Stimulated activated CD4-positive, alpha-beta T cell treated with anti-CD3 and anti-CD28 coated beads, Interleukin-15, amount 100 ng/mL, for 48 hours (primary cell): ENCODE measurements at places on chromosomes 5 and 9.

DNA sequence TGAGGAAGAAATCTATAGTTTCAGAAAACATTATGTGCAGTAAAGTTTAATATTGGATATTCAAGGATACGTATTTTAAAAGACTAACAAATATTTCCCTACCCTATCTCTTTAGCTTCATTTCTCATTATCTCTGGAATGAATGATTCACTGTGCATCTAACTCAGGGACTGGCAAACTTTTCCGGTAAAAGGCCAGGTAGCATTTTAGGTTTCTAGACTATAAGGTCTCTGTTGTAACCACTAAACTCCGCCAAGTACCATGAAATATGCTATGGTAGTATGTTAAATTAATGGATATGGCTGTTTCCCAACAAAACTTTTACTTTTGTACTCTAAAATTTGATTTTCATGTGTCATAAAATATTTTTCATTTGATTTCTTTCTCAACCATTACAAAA, 13.2 kb downstream of the FEM1C start:
- DNase-seq: no peak

DNA sequence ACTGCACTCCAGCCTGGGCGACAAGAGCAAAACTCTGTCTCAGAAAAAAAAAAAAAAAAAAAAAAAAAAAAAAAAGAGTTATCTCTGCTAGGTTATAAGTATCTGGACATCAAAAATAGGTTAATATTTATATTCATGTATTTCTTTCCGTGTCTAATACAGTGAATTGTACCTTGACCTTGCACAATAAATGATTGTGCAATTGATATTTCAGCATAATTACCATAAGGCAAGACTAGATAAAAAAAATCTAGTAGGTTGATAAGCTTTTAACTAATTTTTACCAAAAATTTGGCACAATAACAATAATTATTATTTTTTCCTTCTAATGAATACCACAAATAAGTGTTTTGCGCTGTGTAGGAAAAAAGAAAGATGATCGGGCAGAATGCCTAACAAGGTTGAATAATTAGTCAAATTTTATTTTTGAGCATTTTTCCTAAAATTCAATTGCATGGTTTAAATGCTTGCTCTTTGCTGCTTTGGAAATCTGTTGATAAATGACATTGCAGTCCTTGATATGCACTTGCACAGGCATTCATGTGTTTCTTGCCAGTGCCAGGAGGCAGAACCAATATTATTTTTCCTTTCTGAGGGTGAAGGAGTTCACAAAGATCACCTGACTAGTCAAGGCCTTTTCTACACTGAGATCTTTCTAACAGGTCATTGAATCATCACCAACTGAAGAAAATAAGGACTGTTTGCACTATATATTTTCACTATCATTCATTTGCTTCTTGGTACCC, 127.5 kb downstream of the ARRDC3 start:
- no peak for DNase-seq

DNA sequence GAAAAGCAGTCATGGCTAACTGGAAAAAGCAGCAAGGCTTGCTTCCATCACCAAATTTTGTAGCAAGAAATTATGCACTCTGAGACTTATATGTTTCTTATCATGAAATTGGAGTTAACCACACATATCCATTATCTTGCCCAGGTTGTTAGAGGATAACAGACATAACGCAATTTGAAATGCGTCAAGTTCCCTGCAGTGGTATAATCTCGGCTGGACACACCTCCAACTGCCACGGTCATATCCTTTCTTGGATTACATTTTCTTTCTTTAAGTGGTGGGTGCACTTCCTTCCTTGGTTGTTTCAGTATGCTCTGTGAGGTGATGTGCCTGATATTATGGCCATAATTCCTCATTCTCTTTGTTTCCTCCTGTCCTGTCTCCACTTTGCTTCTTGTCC, 695.0 kb upstream of the DMAC1 start:
- DNase-seq: no peak

- peak; percentile 86 for DNase-seq
These were observed 160.3 kb downstream of the C9orf50 start for GRCh38 chr9:129460323-129461261.

DNA sequence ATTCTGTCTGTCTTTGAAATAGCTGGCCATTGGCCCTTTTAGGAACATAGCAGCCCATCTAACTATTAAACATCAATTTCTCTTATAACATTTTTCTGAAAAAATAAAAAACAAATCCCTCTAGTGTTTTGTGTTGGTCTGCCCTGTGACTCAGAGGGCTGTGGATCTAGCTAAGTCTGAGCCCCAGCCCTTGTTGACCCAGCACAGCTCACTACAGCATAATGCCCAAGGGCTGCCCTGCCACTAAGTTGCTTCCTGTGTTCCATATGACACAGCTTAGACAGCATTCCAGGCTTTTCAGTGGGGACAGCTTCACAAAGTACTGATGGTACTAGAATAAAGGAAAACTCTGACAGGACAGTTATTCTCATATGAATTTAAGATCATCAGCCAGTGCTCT, 136.0 kb downstream of the SCAMP1 start:
- DNase-seq: no peak
